ENCODE measurements at places on chromosomes 3 and 15.

- no peak for DNase-seq
Observed at GRCh38 chr3:141959589-141960554, 83.4 kb downstream of the ATP1B3 start.

DNA sequence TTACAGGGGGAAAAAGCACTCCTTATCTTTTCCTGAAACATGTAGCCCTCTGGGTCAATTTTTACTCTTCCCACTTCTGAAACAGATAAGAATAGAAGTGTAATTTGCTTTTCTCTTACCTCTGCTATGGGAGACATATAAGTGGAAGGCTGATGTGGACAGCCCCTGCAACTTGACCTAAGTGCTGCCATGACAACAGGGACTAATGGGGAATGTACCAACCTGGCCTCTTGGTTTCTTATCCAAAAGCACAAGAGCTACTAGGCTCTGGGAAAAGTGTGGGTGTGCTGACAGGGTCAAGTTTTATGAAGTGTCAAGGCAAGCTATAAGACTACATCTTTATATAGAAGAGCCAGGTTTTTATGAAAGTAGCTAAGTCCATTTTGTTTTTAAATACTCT lies 1246.5 kb downstream of the OTOL1 start:
- no peak for DNase-seq

GRCh38 chr3:183123891-183124290 lies 24.6 kb upstream of the MCCC1 start:
- DNase-seq: no peak

GRCh38 chr15:60370105-60370868 lies 27.5 kb downstream of the ANXA2 start:
- no peak for DNase-seq

DNA sequence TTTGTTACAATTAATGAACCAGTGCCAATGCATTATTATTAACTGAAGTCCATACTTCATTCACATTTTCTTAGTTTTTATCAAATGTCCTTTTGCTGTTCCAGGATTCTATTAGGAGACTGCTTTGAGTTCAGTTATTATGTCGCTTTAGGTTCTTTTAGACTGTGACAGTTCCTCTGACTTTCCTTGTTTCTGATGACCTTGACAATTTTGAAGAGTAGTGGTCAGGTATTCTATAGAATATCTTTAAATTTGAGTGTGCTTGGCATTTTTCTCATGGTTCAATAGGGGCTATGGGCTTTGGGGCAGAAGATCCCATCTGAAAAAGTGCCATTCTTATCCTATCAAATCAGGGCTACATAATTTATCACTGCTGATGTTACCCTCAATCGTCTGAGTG lies 126.3 kb downstream of the APBA2 start:
- no peak for DNase-seq

DNA sequence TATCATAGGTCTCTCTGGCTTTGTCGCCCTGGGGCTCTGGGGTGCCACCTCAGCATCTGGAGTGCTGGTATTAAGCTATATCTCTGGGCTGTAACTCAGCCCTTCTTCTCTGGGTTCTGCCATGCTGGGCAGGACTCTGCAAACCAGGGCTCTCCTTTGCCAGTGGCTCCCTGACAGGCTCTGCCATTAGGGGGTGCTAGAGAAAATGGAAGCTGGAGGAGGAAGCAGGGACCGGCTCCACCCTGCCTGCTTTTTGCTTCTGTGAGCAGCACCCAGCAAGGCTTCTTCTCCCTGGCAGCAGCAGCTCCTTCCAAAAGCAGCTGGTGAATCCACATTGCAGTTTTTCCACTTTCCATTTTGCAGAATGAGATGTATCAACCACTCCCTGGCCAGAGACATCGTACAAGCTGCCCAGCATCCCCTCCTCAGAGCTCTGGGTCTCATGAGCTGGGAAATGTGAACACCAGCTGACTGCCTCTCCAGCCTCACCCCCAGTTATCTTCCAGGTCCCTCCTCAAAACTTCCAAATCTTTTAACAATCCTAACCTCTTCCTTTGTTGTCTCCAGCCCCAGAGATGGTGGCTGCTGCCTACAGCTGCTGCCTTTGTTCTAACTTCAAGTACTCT lies 165.0 kb downstream of the ABHD5 start:
- DNase-seq: no peak

DNA sequence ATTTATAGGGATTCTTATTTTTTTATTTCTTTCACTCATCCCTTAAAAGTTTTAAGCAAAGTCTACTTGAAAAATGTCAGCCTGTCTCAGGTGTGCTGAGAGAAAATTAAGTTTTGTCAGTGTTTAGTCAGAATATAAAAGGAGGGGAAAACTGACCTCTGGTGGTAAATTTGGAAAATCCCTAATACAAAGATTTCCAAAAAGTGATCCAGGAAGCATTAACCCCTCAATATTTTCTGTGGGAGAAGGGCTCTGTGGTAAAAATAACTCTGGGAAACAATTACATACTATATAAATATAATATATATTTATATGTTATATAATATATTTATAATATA lies 41.0 kb upstream of the FRMD4B start:
- DNase-seq: no peak

DNA sequence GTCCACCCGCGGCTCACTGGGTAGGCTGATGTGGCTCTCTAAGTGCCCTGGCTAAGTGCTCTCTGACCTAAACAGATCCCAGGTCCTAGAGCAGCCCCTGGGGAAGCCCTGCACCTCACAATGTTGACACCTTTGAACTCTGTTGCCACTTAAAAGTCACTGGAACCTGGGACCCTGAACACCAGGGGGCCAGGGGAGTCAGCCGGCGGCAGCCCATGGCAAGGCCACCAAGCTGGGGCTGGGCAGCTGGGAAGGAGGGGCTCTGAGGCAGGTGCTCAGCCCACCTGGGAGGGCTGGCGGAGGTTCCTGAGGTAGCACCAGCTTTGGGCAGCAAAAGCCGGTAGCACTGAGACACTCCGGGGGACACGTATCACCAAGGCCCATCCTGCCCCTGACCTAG lies 129.0 kb downstream of the CHSY1 start:
- no peak for DNase-seq

DNA sequence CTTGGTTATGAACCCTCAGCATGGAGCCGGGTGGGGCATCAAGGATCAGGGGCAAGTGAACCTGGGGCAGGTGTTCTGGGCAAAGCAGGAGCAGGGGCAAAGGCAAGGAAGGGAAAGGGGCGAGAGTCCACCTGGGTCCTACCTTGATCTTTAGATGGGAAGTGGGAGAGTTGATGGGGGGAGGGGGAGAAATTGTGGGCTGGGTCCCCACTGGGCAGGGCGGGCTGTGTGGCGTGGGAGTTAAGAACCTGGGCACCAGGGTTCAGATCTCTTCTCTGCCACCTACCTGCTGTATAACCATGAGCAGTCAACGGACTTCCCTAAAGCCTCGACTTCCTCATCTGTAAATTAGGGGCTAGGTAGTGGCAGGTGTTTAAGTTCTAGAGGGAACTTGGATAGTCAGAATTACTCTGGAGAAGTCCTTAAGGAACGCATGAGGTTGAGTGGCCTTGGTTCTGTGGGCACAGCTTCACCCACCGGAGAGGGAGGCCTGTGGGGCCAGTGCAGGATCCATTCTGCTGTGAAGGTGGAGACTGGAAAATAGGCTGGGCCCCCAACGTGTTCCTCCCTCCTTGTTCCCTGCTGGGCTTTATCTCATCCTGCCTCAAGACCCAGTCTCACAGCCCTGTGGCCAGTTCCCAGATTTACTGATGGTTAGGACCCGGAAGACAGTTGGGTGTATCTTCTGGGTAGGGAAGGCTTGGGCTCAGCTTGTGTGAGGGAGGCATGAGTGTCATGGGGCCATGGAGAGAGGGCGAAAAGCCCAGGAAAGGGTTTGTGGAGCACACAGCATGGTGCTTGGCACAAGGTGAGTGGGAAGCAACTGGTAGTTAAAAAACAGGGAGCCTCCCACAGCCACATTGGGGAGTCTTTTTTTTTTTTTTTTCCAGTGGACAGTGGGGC lies 90.6 kb downstream of the EEFSEC start:
- DNase-seq: no peak

Data from activated T-helper 9 cell treated with anti-CD3 and anti-CD28 coated beads, Interleukin-2, amount 50 U/mL, for 16 hours (primary cell).